Cortex of kidney (tissue), 1 donor: ENCODE measurements at places on chromosomes 12 and 14.

DNA sequence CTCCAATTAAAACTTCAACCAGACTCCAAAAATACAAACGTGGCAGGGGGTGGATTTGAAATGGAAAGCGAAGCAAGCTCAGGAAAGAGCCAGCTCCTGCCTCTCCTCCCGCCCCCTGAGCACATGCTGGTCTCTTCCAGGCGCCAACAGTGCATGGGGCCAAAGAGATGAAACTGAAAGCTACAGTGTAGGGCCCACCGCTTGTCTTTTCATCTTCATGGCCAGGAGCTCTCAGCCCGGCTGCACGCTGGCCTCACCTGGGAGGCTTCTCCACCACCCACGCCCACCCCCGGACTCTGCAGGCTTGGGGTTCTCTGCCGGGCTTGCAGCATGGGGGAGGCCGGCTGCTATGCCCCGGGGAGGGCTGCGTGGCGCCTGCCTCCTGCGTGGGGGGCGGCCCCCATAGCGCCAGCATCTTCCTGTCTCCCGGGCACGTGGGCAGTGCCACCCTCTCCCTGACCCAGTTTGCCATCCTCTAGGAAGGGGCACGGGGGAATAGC, 2.0 kb downstream of the RIMBP2 start:
- DNase-seq: no peak

GRCh38 chr12:2238111-2238510, 185.3 kb downstream of the CACNA1C start:
- DNase-seq: no peak

DNA sequence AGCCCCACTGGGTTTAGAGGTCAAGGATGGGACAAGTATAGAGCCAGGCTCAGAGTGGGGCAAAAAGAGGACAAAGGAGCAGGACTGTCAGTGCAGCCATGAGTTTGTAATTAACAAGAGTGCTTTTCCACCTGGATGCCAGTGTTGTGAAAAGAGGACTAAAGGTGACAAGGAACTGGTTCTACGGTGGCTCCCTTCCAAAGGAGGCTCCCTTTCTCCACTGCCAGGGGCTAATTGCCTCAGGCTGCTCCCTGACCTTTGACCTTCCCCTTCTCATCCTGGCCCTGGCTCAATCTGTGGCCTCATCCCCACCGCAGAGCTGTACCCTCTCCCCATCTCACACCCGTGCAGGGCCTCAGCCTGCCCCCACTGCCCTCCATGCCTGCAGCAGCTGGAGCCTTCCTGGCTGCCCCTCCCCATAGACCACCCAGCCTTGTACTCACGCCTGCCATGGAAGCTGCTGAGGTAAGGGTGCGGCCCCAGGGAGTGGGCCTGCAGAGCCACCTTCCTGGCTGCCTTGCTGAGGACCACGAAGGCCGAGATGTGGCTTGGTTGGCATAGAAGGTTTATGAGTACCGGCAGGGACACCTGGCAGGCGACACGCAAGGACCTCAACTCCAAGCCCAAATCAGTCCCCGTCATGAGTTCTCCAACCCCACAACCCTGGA, 24.8 kb upstream of the FKBP4 start:
- no peak for DNase-seq

GRCh38 chr14:101763941-101764709, 2.6 kb downstream of the PPP2R5C start:
- DNase-seq: no peak

- no peak for DNase-seq
These were observed 486.7 kb downstream of the APAF1 start for GRCh38 chr12:99131751-99132199.

GRCh38 chr14:65453807-65454480, 41.4 kb downstream of the FUT8 start:
- DNase-seq: no peak

- DNase-seq: no peak
These were observed 85.2 kb upstream of the MYF6 start for GRCh38 chr12:80622271-80622670.

DNA sequence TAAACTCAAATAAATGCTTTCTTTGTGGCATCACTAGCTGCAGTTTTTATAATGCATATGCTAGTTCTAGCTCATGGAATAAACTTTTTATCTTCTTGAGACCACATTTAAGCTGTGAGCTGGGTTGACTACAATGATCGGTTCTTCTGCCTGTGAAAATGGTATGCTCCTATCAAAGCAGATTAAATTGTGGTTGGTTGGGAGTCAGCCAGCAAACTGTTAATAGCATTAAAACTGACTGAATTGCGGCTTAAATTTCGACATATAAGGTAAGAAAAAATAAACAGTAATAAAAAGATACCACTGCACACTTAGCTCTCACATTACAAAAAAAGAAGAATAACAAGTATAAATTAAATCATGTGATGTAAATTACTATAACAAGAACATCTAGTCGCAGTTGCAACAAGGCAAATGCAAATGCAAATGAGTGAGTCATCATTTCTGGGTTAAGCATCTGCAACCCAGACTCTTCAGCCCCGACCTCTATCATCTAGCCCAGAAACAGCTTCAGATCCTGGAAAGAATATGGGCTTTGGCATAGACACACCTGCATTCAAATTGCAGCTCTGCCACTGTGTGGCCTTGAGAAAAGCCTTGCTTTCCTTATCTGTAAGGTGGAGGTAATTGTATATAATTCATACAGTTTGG, 19.8 kb upstream of the DHRS7 start:
- no peak for DNase-seq

DNA sequence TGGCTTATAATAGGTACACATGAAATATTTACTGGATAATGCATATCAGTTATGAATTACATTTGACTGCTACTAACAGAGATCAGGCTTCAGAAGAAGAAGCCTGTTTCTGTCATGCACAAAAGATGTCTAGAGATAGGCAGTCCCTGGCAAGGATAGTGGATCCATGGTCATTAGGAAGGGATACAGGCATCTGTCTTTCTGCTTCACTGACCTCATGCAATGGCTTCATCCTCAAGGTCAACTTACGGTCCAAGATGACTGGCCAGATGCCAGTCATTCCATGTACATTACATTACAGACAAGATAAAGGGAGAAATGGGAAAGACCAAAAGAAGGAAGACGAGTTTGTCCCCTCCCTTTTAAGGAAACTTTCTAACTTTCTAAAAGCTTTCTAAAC, 94.0 kb downstream of the NUAK1 start:
- DNase-seq: no peak

DNA sequence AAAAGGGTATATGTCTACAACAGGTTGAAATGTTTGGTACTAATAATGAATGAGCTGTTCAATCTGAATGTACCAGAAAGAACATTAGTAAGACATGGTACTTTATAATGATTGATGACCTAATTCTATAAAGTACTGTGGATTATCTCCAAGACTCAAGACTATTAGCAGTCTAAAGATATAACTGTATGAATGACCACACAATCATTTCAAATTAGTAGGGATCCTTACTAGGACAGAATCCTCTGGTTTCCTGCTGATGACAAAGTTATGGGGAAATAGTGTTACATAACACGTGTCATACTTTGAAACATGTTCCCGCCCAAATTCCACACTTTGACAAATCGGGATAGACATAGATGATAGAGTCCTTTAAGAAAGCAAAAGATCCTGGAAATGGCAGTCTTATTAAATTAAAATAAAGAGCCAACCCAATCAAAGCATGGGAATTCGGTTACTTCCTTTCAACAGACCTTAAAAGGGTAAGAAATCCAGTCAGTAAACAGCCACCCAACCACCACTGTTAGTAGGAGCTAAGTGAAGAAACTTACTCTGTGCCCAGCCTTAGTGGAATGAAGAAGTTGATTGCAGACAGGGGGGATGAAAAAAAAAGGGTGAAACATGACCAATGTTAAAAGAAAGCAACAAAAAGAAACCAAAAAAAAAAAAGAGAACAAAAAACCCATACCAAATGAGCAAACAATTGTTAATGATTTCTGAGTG, 2.8 kb downstream of the VPS29 start:
- DNase-seq: no peak

GRCh38 chr14:105527826-105528585, 1.6 kb downstream of the TMEM121 start:
- DNase-seq: no peak

GRCh38 chr12:23169696-23170013, 544.7 kb downstream of the ETNK1 start:
- DNase-seq: no peak

DNA sequence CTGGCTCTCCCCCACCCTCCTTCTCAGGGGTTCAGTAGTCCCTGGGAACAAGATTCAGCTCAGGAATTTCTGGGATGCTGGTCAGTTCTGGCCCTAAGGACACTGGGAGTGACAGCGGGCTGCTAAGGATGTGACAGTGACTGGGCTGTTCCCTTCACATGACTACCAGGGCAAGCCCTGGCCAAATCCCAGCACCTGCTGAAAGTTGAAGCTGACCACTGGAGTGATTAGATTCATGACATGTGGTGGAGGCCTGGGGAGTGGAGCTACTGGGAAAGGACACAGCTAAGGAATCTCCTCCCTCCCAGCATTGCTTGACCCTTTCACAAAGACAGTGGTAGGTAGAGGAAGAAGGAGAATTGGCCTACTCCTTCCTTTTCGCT, 204.9 kb downstream of the DAD1 start:
- no peak for DNase-seq

GRCh38 chr12:110314308-110314707, 33.3 kb downstream of the ATP2A2 start:
- DNase-seq: no peak

DNA sequence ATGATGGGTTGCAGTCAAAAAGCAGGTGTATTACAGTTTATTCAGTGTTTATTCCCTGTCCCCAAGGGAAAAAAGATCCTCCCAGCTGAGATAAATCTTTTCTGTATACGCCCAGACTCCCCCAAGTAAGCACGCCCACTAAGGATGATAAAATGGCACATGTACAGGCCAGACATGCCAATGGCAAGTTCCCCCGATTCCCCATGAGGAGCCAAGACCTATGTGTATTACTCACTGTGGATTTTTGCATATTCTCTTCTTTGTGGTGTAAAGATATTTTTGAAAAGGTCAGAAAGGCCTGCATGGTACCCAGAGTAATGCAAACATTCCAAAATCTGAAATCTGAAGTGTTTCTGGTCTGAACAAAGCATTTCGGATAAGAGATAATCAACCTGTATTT, 22.2 kb downstream of the NR2C1 start:
- DNase-seq: no peak
